NCI-H1092 (cell line): ENCODE measurements at places on chromosomes 3 and 15.

DNA sequence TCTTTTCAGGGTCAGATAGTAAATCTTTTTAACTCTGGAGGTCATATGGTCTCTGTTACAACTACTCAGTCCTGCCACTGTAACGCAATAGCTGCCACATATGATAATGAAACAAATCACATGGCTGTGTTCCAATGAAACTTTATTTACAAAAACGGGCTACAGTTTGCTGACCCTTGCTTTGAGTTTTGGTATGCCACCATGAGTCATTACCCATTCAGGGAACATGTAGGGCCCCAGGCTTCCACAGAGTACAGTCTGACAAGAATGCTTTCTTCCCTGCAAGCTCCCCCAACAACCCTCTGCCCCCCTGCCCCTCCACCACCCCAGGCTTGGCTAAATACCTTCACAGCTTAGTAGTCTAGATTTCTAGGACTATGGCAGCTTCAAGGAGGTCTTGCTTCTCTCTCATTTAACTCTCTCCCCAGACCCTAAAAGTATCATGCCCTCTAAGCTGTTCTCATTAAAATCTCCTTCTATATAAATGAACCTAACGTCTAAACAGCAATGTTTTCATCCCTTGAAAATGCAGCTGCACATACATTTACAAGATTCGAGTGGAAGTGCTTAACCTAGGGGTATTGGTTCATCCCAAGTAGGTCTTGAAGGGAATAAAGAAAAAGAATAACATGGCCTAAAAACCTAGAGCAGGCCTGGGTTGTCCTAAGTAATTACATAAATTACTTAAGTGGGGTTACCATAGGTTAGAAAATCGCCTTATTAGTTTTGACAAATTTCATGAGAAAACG is 117.8 kb upstream of the PRICKLE2 start:
- DNase-seq, result no peak

- DNase-seq, result no peak
Measured at GRCh38 chr3:152327203-152327602, 58.5 kb downstream of the MBNL1 start.

GRCh38 chr3:192802957-192803899 is 75.9 kb upstream of the FGF12 start:
- peak; percentile 27 for DNase-seq

DNA sequence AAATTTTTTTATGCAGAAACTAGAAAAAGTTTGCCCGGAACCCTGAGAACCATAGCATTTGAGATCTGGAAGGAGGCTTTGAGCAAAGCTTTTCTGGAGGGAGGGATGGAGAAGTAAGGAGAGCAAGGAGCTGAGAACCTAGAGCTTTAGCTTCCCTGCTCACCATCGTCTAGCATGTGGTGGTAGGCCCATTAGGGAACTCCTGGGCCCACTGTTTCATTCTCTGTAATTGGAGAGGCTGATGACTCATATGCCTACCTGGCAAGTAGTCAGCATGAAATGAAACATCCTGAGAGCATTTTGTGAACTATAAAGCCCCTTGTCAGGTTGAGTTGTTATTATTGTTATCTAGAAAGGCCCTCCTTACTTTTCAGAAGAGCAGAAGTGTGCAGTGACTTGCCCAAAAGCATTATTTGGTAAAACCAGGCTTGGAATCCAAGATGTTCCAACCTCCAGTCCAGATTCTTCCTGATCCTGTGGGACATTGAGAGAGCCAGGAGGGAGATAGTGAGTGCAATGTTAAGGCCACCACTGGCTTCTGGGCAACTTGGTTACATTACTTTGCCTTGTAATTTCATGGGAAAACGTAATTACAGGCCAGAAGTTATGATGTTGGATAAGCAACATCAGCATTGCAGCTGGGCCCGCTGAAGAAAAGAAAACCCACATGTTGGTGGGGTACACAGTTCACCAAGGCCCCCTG is 104.5 kb upstream of the BFSP2 start:
- DNase-seq, result no peak

- DNase-seq, result no peak
Measured at GRCh38 chr3:148789906-148790305, 37.7 kb upstream of the CPB1 start.

- DNase-seq, result peak; percentile 11
Measured at GRCh38 chr3:100106531-100107141, 7.7 kb downstream of the FILIP1L start.

- DNase-seq, result no peak
Measured at GRCh38 chr15:26521130-26521529, 251.7 kb downstream of the GABRB3 start.

DNA sequence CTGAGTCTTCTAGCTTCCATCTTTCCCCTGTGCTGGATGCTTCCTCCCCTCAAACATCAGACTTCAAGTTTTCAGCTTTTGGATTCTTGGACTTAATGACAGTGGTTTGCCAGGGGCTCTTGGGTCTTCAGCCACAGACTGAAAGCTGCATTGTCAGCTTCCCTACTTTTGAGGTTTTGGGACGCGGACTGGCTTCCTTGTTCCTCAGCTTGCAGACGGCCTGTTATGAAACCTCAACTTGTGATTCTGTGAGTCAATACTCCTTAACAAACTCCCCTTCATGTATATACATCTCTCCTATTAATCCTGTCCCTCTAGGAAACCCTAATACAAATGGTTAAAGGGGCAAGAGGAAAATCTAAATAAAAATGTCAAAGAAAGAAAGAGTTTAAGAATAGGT is 100.1 kb downstream of the ABI3BP start:
- no peak for DNase-seq

DNA sequence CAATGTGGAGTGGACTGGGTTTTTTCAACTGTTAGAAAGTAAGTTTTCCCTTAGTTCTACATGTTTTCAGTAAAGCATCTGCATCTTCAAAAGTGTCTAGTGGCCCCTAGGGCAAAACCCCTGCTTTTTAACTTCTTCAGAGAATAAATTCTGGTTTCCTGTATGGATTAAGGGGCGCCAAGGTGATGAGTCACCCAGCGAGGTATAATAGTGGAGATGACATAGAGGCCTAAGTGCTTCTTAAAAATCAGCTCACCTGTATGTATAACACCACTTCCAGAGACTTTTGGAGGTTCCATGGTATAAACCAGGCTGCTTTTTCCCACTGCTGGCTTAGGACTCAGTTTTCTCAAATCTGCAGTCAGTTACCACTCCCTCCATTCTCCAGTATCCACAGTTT is 68.9 kb downstream of the SYN2 start:
- DNase-seq, result no peak

GRCh38 chr3:141217389-141217788 is 14.2 kb upstream of the PXYLP1 start:
- no peak for DNase-seq

DNA sequence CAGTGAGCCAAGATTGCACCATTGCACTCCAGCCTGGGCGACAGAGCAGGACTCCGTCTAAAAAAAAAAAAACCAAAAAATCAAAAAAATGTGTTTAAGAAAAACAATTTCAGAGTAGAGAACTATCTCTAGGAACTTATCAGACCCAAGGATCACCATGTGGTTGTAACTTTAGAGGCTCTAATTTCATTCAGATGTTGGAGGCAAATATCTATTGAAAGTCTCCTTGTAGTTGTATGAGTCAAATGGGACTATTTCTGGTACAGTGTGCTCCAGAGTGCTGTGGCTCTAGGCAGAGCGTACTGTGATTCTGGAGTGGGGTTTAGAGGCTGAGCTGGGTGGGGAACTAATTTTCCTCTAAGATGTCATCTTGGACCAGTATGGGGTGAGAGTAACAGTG is 398.7 kb downstream of the SHQ1 start:
- no peak for DNase-seq

- no peak for DNase-seq
Measured at GRCh38 chr3:190709351-190709773, 153.1 kb downstream of the GMNC start.

GRCh38 chr15:72784456-72784876 is 908 bp upstream of the ADPGK start:
- DNase-seq, result no peak

GRCh38 chr15:54410481-54410880 is 432.2 kb downstream of the UNC13C start:
- DNase-seq, result no peak

- DNase-seq, result no peak
Measured at GRCh38 chr3:168598250-168598649, 502.5 kb upstream of the GOLIM4 start.

- no peak for DNase-seq
Measured at GRCh38 chr3:151660885-151661284, 72.8 kb upstream of the AADACL2 start.

DNA sequence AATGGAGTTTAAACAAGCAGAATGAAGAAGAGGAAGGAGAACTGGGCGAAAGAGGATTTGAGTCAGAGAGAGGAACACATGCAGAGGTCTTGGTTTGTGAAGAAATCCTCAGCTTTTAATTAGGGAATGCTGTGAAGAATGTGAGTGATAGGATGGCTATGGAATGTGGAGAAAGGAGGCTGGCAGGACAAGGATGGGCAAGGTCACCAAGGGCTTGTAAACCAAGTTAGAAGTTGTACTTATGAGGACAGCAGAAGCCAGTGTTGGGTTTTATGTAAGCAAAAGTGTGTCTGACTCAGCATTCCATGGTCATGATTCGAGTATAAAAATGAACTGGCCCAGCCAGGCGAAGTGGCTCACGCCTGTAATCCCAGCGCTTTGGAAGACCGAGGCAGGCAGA is 60.0 kb upstream of the IL12A start:
- no peak for DNase-seq

DNA sequence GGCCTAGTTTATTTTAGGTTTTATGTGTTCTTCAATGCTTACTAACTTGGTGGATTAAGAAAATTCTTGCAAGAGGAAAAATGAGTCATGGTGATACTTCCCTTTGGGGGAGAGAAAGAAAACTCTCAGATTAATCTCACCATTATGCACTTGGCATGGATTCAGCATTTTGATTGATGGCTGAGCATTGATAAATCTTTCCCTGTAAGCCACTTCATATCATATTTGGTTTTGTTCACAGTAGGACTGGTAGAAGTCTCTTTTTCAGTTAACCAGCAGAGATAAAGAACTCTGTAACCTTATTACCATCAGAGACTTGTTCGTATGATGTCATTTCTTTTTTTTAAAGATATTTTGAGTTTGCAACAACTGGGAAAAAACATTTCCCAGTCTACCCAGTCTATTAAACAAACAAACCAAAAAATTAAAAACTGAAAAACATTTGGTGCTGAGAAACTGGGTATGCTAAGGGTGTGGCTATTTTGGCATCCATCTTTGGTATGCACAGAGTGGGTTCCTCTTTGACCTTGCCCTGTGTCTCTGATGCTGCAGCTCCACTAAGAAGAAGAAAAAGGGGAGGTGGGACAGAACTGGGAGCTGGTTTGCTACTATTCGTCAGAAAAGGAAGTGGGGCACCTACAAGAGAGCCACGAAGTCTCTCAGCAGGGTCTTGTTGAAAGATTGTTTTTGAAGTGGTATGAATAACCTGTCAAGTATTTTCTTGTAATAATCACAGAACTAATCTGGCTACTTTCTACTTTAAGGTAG is 17.2 kb downstream of the TMOD3 start:
- DNase-seq, result no peak

DNA sequence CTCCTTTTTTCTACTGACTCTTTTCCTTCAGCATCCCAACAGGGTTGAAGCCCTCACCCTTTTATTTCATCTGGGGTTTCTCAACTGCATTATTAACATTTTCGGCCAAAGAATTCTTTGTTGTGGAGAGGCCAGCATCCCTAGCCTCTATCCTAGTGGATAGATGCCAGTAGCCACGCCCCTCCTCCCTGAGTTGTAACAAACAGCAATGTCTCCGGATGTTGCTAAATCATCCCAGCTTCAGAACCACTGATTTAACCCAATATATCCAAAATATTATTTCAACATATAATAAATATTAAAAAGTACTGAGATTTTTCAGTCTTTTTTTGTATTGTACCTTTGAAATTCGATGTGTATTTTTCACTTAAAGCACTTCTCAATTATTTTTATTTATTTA is 2.0 kb upstream of the RNF111 start:
- DNase-seq, result no peak

- DNase-seq, result no peak
Measured at GRCh38 chr15:90691982-90692773, 25.0 kb upstream of the BLM start.

GRCh38 chr3:127646501-127647046 is 17.6 kb downstream of the PODXL2 start:
- DNase-seq, result no peak

DNA sequence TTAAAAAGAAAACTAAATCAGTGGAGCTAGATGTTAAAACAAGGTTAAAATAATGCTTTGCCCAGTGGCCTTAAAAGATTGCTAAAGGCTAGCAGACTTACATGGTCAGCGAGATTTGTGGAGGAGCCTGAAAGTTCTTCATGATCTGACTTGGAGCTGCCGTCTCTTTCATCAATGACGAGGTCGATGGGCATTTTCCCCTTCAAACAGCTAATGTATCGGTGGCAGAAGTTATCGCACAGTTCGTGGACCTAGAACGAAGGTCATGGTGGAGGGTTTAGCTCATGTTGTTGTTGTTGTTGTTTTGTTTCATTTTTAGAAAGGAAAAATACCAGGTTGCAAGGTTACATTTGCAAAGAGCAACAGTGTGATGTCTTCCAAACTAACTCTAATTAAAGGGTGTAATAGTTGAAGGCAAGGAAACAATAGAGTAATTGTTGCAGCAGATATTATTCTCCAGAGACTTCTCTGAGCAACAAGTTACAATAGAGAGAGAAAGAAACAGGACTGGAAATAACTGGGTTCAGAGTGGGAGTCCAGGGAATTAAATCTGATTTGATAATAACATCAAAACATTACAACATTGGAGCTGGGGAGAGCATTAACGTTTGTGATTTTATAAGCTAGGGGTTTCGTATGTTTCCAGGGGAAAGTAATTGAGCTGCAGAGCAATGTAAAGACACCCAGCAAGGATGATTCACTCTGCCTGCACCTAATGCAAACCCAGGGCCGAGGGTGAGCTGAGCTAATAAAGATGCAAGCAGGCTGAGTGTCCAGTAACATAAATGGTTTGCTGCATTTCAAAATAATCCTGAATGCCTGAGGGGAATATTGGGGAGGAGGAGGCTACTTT is 6.6 kb downstream of the MEIS2 start:
- DNase-seq, result no peak

DNA sequence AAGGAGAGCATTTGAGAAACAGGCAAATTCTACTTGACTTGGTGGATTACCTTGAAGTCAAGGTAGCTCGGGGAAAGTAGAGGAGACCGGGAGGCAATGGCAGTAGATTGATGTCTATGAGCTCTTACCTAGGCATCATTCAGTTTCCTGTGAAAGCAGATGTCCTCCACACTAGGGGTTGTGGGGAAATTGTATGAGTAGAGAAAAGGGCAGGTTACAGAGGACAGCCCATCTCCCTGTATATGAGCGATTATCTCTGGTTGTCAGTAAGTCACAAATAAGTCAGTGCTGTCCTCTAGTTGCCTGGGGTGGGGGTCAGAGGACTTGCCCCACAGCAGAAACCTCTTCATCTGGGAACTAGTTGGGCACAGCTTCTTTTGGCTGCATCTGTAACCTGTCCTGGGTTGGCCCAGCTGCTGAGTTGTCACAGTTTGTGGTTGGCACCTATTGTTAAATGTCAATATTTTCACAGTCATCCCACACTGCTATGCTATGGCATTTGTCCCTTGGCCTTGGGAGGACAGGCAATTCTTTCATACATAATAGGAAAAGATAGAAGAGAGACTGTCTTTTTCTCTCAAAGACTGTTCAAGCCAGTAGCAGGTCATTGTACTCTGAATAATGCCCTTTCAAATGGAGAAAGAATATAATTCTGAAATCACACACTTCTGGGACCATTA is 53.6 kb upstream of the LRRFIP2 start:
- no peak for DNase-seq
